Forelimb muscle (tissue), 1 donor: ENCODE measurements at places on chromosomes 7 and 10. TPM values are rescaled to one million over a fixed set of nuclear protein-coding genes. Genes with fewer than 3 reads are reported as not detected.

GRCh38 chr7:138458576-138459412 lies 1.3 kb upstream of the TRIM24 start:
- no peak for DNase-seq

DNA sequence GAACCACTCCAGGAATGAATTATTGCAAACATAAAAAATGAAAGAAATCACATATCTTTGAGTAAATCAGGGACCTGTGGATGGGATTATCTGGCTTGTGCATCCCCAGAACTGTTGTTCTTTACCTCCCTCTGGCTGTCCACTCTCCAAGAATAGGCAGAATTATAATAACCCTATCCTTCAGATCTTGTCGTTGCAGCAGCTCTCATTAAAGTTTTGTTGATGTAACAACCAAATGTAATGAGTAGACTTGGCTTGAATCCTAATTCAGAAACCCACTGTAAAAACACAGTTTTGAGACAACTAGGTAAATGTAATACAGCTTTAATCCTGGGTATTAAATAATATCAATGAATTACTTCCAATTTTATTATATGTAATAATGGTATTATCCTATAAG lies 16.2 kb downstream of the LSM5 start:
- no peak for DNase-seq

GRCh38 chr10:79418274-79418673 lies 27.1 kb downstream of the ZCCHC24 start:
- DNase-seq = no peak

DNA sequence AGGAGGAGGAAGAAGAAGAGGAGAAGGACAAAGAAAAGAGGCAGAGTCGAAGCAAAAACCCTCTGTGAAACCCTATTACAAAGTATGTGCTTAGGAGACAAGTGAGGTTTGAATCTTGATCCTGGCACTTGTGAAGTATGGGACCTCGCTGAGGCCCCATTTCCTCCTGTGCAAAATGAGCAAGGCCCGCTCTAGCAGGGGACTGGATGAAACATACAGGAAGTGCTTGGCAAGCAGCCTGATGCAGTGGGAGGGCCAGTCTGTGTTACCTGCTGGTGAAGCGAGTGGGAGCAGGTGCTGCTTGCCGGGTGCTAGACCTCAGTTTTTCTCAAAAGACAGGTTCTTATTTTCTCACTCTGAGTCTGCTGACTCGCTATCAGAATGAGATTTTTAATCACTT lies 150.4 kb downstream of the JCAD start:
- no peak for DNase-seq

- no peak for DNase-seq
Measured at GRCh38 chr7:50351267-50351666, 46.8 kb downstream of the IKZF1 start.

GRCh38 chr7:115273139-115273772 lies 351.4 kb downstream of the MDFIC start:
- DNase-seq = no peak

DNA sequence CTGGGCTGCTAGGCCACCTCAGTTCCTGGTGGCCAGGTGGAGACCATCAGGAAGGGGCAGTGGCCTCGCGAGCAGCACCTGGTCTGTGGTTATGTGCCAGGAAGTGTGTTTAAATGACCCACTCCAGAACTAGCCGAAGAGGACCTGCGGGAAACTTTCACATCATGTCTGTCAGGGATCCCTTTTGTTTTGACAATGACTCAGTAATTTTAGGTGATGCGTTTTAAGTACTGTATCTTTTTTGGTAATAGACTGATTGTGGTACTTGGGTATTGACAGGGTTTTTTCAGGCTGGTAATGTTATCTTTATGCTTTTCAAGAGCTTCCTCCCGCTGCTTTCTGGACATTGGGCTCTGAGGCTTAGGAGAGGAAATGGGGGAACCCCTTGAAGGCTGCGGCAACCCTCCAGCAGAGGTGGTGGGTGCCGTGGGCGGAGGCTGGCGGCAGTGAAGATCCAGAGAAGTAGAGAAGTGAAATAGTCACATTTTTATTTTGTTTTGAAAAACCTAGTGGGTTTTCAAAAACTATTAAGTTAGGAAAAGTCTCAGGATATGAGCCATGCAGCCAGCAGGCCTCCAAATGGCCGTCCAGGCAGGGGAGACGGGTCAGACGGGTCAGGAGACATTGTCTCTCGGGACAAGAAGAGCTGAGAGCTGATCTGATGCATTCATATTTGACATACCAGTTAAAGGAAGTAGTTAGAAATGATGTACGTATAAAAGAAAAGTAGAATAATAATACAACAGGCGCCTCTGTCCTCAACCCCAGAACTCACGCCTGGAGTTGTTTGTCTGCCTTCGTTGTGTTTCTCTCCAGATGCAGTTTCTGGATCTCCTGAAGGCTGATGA lies 27.7 kb downstream of the PPP2R2D start:
- no peak for DNase-seq

GRCh38 chr10:93495654-93496321 lies 624 bp upstream of the CEP55 start:
- no peak for DNase-seq

DNA sequence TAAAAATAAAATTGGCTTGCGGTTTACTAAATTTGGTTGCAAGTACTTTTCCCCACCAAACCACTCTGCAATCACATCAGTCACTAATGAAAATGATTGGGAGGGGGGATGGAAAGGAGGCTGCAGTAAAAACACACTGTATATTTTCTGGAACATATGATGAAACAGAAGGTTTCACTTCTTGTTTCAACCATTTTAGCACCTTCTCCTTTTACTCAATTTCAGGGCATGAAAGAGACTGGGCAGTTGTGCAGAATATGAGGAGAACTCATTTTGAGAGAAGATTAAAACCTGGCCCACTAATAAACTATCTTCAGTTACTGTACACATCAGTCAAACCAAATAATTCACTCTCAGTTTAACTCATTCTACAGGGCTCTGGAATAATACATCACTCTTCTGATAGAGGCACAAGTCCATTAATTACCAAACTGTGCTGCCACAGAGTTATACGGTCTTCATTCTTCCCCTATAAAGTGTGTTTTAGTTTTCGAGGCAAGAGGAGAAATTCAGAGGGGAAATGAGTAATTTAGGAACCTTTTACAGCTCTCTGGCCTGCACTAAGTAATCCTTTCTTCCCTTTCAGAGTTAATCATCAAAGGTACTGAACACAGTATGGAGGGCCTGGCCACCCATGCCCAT lies 25.5 kb downstream of the JAZF1 start:
- DNase-seq = no peak

- no peak for DNase-seq
Measured at GRCh38 chr7:82384051-82384464, 59.5 kb downstream of the CACNA2D1 start.

DNA sequence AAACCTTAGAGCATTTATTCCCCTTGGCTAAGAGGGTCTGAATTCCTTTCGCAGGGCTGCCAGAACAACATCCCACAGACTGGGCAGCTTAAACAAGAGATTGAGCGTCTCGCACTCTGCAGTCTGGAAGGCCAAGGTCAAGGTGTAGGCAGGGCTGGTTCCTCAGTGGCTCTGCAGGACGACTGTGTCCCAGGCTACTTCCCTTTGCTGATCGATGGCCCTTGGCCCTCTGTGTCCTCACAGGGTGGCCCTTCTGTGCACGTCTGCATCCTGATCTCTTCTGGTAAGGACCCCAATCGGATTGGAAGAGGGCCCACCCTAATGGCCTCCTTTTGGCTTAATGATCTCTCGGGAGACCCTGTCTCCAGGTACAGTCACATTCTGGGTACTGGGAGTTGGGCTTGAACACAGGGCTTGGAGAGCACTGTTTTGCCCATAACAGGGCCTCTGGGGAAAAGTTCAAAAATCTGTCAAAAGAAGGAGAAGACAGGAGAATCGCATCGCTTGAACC lies 35.1 kb upstream of the DNAJB6 start:
- DNase-seq = no peak

- no peak for DNase-seq
Measured at GRCh38 chr10:132861116-132861691, 75.3 kb upstream of the NKX6-2 start.

GRCh38 chr10:97777143-97777542 lies 5.3 kb upstream of the SFRP5 start:
- no peak for DNase-seq

- no peak for DNase-seq
Measured at GRCh38 chr7:131231381-131232220, 96.1 kb upstream of the MKLN1 start.

DNA sequence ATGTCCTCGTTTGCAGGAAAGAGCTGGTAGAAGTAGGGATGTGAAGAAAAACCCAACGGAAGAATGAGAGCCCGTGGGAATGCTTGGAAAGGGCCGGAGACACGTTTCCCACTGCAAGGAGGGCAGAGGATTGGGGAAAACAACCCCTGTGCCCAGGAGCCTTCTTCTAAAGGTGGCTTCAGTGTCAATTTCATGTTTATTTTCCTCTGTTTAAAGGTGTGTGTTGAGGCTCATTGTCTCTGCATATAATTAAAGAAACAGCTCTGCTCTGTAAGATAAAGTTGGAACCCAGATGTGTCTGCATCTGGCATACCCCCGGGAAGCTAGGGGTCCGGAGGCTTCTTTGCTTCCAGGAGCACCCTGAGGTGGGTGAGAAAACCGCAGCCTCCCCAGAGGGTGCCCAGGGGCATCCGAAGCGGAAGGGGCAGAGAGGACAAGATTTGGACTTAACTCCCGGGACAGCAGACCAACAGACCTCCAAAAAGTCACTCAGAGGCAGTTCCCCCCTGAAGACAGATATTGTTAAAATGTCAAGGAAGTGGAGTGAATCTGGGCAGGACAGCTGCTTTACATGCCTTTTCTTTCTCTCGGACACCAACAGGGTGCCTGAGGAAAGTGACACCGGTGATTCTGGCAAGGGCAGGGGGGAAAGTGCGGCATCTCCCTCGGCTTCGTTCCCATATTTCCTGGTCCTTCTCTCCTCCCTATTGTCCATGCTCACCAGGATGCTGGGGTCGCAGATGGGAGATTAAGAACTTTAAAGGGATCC lies 8.6 kb upstream of the GATA3 start:
- DNase-seq = no peak

DNA sequence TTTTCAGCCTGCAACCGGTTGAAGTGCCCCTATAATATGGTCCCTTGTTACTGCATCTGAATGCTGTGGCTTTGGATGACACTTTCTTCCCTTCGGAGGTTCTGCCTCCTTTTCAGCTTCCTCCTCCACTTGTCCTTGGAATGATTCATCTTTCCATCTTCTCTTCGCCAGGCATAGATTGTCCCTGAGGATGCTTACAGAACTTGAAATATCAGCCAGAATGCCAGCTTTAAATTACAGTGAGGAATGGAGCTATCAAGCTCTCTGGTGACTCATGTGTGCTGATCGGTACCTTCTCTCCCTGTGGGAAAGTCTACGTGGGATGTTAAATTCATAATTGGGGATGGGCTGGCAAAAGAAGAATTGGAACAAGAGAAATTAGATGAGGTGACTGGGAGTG lies 45.9 kb upstream of the PDK4 start:
- no peak for DNase-seq

DNA sequence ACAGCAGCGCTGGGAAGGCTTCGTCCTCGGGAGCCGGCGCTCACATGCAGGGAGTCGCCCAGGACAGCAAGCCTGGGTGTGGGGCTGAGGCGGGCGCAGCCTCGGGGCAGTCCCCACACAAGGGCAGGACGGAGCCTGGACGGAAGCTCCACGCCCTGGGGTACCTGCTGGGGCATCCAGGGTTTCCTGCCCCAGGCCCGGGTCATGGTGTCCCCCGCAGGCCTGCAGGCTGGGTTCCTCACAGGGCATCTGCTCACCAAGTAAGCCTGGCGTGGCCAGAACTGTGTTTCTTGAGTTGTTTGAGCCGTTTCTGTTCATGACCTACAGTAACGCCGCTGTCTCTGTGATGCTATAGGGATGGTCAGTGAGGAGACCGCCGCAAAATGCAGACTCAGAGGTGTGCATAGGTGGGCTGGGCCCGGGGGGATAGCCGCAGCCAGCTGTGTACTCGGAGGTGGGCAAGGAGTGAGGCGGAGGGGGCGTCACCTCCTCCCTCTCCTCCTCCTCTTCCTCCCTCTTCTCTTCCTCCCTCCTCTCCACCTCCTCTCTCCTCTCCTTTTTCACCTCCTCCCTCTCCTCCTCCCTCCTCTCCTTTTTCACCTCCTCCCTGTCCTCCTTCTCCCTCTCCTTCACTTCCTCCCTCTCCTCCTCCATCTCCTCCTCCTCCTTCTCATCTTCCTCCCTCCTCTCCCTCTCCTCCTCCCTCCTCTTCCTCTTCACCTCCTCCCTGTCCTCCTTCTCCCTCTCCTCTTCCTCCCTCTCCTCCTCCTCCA lies 438.9 kb downstream of the DNAJB6 start:
- DNase-seq = no peak

GRCh38 chr7:5425507-5426225 lies 2.0 kb upstream of the TNRC18 start:
- DNase-seq = peak; percentile 84

- DNase-seq = no peak
Measured at GRCh38 chr10:89476150-89476549, 59.2 kb downstream of the SLC16A12 start.

PTER gene
- polyA plus RNA-seq = 6.4 TPM

TMEM139 gene
- polyA plus RNA-seq = 1.0 TPM

ATG9B gene
- polyA plus RNA-seq = 0.73 TPM

CNTNAP2 gene
- polyA plus RNA-seq = 6.1 TPM

RASSF4 gene
- polyA plus RNA-seq = 78.0 TPM

ASB10 gene
- polyA plus RNA-seq = 6.2 TPM

NKX2-3 gene
- polyA plus RNA-seq = 1.2 TPM

EPHA1 gene
- polyA plus RNA-seq = 6.0 TPM

SRRM3 gene
- polyA plus RNA-seq = 0.63 TPM
